ENCODE measurements at places on chromosomes 12 and 14.

GRCh38 chr14:34147461-34147860 is 196.6 kb upstream of the EGLN3 start:
- DNase-seq: no peak

DNA sequence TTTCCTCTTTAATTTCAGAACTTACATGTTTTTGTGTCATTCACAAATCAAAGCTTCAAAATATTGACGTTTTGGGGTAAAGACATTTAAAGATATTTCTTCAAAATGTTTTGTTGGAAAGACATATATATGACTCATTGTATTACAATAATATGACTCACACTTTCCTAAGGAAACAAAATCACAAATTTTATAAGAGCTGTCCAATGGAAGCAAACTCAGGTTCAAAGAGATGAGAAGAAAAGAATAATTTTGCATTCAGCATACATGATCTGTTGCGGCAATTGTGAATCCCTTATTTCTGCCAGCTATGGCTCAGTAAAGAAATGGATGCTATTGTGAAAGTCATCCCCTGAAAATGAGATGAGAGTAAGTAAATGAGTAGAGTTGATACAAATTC is 82.7 kb downstream of the GRIP1 start:
- no peak for DNase-seq

GRCh38 chr12:107441665-107442300 is 243.8 kb upstream of the PWP1 start:
- DNase-seq: no peak

DNA sequence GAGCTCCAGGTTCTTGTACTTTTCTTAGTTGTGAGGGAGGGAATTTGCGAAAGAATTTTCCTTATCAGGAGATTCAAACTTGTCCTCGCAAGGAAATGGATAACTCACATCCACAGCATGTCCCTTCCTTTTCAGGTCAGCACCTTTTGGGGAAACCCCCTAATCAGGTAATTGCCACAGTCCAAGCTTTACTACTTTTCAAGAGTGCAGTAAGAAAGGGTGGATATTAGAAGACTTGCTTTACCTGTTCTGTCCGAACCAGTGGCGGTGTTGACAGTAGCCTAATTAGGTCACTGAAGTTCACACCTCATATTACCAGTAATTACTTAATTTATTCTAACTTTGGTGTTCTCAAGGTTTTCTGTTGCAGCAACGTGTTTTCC is 6.7 kb upstream of the C12orf50 start:
- DNase-seq: no peak

GRCh38 chr12:19410629-19411185 is 28.6 kb upstream of the AEBP2 start:
- DNase-seq: no peak

DNA sequence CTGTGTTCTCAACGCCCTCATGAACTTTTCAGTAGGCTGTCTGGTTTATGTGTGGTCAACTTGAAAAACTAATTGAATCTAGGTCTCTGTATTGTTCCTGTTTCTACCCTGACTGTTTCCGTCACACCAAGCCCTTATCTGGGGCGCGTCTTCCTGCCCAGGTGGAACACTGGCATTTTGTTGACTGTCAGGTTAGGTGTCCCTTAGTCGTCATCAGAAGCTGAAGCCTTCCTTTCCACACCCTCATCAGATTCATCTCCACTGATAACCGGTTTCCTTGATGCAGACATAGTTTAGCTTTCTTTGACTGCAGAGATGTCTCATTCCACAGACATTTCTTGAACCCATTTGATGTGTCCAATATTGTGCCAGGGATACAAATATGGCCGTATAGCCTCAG is 96.5 kb downstream of the DUSP16 start:
- DNase-seq: no peak

DNA sequence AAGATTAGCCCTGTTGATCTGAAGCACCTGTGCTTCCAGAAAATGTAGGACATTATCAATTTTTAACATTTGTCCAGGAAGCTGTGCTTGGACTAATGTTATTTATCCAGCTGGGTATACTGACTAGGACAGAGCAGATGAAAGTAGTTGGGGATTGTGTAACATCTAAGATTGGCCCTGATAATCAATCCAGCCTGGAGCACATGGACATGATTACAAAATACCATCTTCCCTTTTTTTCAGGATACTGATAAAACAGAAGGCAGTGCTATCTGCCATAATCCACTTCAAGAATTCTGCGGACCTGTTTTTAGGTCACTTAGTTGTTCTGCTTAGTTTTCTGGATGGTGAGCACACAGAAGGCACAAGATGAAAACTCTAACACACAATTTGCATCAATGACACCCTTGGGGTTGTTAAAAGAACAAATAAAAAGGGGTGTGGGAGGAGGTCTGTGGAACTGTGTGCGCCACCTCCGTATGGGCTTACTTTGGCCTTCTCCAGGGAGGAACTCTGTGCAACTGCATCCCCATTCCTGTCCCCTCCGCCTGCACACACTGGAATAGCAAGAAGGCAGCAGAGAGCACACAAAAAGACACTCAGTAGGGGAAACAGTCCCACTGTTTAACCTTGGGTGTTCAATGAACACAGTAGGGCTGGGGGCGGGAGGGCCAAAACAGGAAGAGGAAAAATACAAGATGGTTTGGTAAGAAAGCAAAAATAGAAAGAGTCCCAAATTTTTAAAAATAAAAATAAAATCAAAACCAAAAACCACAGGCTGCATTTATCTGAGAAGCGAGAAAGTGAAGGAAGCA is 31.1 kb upstream of the DUSP6 start:
- DNase-seq: no peak

- DNase-seq: no peak
Observed at GRCh38 chr12:18953505-18953904, 176.0 kb upstream of the PLEKHA5 start.

DNA sequence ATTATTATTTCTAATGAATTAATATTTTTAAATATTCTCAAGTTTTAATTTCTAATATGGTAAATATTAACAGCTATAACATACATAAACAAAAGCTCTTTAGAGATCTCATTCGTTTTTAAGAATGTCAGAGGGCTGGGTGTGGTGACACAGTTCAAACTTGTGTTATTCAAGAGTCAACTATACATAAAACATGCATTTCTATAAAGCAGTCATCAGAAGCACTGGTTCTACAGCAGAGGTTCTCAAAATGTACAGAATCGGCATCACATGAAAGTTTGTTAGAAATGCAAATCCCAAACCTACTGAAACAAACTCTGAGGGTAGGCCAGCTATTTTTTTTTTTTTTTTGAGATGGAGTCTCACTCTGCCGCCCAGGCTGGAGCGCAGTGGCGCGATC is 34.6 kb downstream of the CLIP1 start:
- DNase-seq: no peak

DNA sequence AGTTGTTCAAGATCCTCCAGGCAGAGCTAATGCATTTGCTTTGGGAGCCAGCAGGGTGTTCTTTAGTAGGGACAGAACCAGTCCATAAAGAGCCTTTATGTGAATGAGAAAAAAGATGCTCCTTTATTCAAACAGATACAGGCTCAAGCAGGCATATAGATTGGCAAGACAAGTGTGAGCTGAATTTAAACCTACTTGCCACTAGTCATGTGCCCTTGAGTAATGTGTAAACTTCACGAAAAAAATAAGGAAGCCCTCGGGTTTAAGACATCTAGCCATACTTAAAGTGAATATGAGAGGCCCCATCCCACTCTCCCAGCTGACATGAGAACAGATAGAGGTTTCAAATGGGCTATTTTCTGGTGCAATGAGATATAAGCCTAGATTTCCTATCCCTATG is 43.1 kb upstream of the STRAP start:
- no peak for DNase-seq

DNA sequence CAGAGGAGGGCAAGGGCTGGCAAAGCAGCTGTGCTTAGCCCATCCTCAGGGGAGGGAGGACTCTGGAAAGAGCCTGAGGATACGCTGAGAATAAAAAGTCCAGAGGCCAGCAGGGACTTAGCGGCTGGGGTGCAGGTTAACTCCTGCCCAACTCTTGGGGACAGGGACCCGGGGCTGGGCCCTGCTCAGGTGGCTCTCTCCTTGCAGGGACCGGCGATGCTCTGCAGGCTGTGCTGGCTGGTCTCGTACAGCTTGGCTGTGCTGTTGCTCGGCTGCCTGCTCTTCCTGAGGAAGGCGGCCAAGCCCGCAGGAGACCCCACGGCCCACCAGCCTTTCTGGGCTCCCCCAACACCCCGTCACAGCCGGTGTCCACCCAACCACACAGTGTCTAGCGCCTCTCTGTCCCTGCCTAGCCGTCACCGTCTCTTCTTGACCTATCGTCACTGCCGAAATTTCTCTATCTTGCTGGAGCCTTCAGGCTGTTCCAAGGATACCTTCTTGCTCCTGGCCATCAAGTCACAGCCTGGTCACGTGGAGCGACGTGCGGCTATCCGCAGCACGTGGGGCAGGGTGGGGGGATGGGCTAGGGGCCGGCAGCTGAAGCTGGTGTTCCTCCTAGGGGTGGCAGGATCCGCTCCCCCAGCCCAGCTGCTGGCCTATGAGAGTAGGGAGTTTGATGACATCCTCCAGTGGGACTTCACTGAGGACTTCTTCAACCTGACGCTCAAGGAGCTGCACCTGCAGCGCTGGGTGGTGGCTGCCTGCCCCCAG is 2.8 kb downstream of the B3GNT4 start:
- no peak for DNase-seq

DNA sequence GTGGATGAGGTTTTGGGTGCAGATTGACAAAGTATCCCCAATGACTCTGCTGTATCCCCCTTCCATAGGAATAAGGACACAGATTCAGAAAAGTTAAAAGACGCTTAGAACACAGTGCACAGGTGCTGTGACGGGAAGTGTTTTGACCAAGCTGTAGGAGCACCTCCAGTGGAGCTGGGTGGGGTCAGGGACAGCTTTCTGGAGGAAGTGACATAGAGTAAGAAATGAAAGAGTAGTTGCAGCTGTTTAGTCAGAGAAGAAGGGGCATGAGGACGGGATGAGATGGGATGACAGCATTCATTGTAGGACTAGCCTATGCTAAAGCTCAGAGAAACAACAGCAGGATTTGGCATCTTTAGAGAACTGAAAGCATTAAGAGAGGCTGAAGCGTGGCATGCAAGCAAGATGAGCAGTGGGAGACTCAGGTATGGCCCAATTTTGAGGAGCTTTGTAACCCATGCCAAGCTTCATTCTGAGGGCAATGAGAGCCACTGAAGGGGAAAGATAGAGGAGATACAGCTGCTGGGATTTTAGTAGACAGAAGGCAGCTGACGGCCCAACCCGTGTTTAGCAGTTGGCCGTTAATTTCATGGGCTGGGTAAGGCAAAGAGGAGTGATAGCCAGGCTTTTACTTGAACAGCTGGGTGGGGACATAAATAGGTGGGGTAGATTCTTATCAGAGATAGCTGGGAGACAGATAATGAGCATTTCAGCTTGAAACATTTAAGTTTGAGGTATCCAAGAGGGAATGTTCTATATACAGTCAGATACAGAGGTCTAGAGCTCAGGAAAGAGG is 131.8 kb upstream of the KRAS start:
- DNase-seq: no peak

Measured in AG04449 (cell line).